Lower lobe of right lung (tissue), 2 donors: ENCODE measurements at places on chromosomes 7 and 10. TPM values are rescaled to one million over a fixed set of nuclear protein-coding genes. Genes with fewer than 3 reads are reported as not detected.

DNA sequence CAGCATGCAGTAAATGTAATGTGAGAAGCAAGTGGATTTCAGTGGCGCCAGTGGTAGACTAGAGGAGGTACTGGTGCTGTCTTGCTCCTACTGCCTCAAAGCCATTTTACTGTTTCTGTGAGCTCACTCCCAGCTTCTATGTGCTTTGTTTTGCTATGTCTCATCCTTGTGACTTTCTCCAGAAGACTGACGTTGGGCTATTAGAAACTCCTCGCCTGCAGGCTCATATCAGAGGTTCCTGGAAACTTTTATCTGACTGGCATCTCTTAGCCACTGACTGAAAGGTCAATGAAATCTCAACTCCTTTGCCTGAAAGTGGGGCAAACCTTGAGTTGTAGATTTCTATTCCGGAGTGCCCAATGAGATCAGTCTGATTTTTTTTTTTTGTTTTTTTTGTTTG is 66.4 kb upstream of the SORCS1 start:
- no peak for DNase-seq

- DNase-seq: no peak
These were observed 88.3 kb downstream of the GOLGA7B start for GRCh38 chr10:97937928-97938327.

DNA sequence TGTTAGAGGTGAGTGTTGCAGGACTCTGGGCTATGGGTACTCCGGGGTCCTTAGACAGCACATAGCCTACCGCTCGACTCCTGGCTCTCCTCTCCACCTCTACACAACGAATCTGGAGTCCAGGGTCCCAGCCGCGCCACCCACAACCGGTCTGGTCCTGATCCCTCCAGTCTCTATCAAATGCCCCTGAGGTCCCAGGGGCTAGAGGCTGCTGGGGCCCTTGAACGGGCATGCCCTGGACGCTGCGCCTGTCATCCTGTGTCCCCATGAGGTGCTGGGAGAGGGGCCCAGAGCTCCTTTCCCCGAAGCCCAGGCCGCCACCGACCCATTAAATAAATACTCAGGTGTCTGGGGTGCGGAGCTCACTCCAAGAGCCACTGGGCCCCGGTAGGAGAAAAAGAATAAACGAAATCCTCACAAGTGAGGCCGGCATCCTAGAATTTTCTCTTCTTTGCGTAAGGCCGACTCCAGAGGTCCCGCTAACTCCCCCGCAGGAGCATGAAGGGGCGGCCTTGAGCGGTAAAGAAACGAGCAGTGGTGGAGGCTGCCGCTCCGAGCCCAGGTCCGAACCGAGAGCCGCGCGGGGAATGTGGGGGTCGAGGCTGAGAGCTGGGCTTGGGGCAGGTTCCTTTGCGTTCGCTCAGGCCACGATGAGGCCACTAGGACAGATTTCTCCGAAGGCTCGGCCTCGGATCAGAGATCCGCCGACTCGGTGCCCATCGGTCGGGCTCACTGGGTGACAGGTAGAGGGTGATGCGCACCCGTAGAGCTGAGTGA is 166.7 kb downstream of the NRF1 start:
- no peak for DNase-seq

- no peak for DNase-seq
These were observed 208.6 kb upstream of the PPP2R2D start for GRCh38 chr10:131692176-131692575.

DNA sequence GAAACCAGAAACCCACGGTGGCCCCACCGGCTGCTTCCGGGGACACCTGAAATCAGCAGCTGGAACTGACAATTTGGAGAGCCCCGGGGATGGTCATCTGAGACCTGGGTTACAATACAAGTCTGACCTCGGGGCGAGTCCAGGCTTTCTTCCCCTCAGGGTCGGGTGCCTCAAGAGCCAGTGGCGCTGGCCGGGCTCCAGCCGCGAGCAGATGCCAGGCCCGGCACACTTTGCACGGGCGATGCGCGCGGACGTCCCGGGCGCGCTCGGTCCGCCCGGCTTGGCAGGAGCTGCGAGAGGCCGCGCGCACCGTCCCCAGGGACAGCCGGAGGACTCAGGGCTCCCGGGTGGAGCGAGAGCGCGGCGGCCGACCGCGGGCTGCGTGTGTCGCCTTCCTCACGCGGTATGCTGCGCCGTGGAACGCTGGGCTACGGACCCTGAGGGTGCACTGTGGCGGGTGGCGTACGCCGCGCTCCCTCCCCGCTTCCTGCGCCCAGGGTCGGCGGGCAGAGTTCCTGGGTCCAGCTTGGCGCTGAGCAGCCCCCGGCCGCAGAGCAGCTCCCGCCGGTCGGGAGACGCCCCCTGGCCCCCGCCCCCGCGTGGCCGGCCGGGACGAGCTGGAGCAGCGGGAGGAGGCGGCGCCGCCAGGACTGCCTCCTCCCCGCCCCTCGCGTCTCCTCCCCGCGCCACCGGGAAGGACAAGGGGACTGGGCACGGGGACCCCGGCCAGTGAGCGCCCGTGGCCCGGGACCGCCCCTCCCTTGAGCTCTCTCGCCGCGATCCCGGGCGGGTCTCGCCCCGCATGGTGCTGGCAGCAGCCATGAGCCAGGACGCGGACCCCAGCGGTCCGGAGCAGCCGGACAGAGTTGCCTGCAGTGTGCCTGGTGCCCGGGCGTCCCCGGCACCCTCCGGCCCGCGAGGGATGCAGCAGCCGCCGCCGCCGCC is at the start of gene RBM20:
RBM20 (plus strand) TSS at position 684 of the 945 bp plus-strand sequence; CDS start at position 803, 119 bp downstream.
- DNase-seq: no peak

DNA sequence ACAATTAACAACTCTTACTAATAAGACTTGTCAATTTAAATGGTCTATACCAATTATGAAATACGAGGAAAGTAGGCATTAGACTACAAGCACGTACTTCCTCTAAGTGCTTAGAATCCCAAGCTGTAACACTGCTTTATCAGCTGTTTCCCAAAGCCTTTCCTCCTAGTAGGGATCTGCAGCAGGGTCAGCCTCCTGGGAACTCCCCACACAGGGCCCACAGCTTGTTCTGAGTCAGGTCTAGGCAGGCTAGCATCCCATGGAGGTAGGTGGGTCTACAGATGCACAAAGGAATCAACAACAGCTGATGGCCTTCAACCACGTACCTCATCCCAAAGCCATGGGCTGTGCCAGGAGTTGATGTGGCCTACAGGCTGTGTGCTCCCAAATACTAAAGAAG is 14.7 kb downstream of the MMS19 start:
- no peak for DNase-seq

DNA sequence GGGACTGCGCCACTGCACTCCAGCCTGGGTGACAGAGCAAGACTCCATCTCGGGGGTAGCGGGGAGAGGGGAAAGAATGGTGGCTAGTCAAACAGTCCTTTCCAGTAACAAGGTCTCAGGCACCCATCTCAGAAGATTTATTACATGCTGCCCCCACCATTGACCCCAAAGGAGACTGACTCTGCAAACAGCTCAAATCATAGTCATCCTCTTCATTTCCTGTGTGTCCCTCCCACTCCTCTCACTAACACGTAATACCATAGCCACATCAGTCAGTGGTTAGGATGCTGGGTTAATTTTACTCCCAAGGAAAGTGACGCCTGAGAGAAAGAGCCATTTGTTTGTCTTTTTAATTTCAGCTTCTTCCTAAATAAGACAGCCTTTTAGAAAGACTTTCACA is 56.6 kb upstream of the BET1 start:
- DNase-seq: no peak

- DNase-seq: no peak
These were observed 331.0 kb upstream of the MGMT start for GRCh38 chr10:129136074-129136473.

DNA sequence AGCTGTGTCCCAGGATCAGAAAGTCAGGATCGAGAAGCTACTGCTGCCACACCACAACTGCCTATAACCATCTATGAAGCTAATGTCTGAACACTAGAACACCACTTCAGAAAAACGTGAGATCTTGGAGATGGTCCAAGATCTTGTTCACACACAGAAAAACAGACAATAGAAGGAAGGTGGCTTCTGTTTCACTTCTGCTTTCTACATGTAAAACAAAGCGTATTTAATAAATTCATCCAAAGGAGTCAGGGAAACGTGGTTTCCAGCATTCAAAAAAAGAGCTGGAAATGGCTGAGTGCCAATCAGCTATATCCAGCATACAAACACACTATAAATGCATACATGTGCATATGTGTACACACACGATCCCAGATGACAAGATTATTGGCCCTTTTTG is 70.2 kb upstream of the CCDC71L start:
- no peak for DNase-seq

The IKZF1 gene
- 61.9 TPM for total RNA-seq

The FZD1 gene
- 20.1 TPM for total RNA-seq

The GPC2 gene
- 0.77 TPM for total RNA-seq

The TUBB8 gene
- total RNA-seq: 0.38 TPM

The JCAD gene
- 101 TPM for total RNA-seq
